Amygdala (tissue), 56 donors: ENCODE measurements at places on chromosomes 2 and 18.
A peak's percentile ranks its signal among the peaks of the same experiment; 100 is the strongest.

- no peak for DNase-seq
Measured at GRCh38 chr2:8462280-8462679, 219.6 kb upstream of the ID2 start.

- DNase-seq, result no peak
Measured at GRCh38 chr2:197982565-197982964, 178.2 kb downstream of the PLCL1 start.

DNA sequence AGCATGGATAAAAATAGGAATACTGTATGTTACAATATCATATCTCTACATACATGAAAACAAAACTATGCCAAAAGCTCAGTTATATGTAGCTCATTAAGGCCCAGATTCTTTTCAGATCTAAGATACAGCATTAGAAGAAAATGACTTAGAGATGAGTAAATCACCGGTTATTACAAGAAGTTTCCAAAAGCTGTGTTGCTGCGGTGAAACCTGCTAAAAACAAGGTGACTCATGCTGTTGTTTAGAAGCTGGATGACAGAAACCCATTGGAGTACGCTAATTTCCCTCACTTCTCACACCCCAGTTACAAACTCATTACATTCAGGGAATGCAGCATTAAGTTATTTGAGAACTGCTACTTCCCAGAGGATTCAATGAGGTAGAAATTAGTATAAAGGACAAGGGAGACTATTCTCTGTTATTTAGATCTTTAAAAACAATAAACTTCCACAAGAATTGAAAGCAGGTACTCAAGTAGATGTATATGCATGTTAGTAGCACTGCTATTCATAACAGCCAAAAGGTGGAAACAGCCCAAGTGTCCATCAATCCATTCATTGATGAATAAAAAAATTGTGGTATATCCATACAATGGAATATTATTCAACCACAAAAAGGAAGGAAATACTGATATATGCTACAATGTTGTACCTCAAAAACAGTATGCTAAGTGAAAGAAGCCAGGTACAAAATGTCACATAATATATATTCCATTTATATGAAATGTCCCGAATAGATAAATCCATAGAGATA, 32.6 kb downstream of the RBKS start:
- no peak for DNase-seq

GRCh38 chr2:67503066-67503795, 106.1 kb downstream of the ETAA1 start:
- DNase-seq, result no peak

GRCh38 chr2:71923887-71924533, 223.7 kb downstream of the CYP26B1 start:
- DNase-seq, result peak; percentile 13

GRCh38 chr2:219728991-219729487, 101.6 kb downstream of the SLC4A3 start:
- DNase-seq, result no peak

GRCh38 chr2:71548646-71549425, 95.5 kb downstream of the DYSF start:
- peak; percentile 74 for DNase-seq

DNA sequence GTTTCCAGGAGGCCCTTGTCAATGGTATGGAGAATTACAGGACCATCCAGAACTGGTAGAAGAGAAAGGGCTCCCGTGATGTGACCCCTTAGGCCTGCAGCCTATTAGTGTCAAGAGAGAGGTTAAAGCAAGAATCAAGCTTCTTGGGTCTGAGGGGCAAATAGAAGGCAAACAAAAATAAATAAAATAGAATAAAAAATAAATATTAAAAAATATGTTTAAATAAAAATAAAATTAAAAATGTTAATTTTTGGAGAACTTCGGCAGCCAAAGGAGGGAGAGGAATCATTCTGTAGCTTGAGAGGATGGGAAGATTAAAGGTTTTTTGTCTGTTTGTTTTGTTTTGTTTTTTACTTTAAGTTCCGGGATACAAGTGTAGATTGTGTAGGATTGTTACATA, 15.2 kb upstream of the TMEM178A start:
- no peak for DNase-seq

GRCh38 chr18:26971409-26971808, 105.9 kb upstream of the AQP4 start:
- DNase-seq, result no peak

GRCh38 chr2:233799716-233800115, 21.6 kb downstream of the MROH2A start:
- no peak for DNase-seq

DNA sequence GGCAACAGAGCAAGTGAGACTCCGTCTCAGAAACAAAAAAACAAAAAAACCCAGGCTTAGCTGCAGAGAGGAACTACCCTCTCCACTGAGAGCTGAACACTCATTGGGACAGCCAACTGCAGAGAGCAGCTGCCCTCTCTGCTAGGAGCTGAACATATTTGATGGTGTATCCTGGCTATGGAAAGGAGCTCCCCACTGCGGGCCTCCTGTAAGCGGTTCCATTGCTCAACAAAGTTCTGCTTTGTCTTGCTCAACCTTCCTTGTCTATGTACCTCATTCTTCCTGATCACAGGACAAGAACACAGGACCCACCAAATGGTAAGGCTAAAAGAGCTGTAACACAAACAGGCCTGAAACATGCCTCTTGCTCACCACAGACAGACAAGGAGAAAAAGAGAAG, 246.3 kb upstream of the LRRTM4 start:
- DNase-seq, result no peak

- DNase-seq, result no peak
Measured at GRCh38 chr2:227612546-227613271, 1.9 kb downstream of the SCYGR3 start.

DNA sequence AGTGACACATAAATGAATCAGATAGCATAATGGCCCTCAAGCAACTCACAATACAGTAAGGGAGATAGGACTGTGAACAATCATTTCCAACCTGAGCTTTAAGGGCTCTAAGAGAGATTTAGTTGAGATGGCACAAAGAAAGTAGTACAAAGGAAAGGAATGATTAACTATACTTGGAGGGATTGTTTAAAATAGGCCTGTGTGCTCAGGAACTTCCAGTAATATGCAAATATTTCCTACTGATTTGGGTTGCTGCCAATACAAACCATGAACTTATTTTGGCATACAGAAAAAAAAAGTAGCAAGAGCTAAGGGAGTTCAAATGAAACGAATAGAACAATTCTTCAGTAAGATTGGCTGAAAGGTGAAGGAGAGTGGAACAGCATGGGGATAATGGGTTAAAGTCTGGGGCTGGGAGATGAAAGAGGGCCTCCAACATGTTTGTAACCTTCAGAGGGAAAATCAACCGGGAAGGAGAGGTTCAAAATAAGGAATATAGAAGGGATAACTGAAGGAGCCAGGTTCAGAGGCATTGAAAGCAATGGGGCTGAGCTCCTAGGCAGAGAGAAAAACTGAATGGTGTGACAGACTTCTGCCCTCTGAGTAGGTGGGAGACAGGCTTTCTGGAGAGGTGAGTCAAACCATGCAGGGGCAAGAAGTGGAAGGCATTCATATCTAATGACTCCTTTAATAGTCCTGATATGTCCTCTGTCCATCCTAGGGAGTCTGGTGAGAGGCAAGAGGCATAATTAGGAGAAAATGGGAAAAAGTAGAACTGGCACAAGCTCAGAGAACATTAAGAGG, 83.5 kb downstream of the DNAH7 start:
- DNase-seq, result no peak

DNA sequence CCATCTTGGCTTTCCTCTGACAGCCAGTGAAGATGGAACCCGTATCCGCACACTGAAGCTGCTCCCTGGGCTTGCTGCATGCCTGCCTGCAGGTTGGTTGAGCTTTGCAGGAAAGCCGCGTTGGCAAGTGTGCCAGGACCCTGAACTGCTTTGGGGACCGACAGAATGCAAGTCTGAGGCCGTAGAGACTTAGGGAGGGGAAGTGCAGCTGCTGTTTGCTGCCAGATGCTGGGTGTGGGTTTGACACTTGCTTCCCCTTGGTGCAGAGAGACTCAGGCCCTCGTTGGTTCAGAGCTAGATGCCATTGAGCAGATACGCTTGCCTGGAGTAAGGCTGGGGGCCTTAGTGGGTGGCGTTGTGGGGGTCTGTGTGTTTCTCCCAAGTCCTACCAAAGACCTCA, 13.1 kb upstream of the PHLPP1 start:
- no peak for DNase-seq

DNA sequence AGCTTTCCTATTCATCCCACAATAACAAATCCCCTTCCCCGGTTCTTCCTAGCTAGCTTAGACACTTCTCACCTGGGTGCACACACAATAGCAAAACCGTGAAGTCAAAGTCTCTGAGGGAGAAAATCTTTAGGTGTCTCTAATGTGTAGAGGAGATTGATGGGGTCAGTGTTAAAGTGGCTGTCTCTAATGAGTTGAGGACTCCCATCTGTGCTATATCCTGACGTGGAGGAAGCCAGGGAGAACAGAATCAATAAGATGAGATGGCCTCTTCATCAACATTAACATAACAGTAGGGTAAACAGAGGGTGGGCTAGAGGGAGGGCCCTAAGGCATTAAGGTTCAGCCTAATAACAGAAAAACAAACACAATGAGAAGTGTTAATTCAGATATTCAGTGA, 120.4 kb downstream of the SLC5A7 start:
- no peak for DNase-seq

DNA sequence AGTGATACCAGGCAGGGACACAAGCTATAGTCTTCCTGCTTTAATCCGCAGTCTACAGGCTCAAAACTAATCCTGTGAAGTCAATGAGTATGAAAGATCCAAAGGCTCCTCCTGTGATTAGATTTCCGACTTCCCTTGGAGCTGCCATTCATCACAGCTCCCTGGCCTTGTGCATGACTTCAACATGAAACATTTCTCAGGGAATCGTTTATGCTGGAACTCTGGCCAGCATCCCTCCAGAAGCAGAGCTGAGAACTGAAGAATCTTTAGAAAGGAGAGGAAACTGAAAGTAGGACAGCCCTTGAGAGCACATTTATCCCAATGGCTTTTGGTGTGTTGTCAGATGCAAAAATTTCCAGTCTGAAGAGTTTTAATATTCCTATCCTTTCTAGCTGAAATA, 84.3 kb upstream of the SESTD1 start:
- DNase-seq, result no peak

DNA sequence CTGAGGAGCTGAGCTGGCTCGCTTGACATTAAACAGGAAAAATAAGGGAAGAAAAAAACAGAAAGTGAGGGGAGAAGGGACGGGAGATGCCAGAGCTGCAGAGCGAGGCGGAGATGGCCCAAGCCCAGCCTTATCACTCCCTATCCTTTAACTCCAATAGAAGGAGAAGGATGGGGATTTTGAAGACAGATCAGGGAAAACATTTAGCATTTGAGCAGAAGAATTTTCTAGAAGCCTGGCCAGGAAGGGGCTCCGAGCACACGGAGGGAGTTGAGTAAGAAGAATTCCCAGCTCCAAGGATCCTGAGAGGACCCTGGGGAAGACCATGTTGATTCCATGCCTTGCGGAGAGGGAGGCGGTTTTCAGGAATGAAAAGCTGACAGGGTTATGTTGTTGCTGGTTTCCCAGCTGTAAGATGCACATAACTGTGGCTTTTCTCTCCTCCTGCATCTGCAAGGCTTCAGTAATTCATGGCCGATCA, 35.6 kb downstream of the TWIST2 start:
- DNase-seq, result no peak

- DNase-seq, result no peak
Measured at GRCh38 chr18:49697757-49698524, 115.4 kb downstream of the ACAA2 start.
